ENCODE measurements at places on chromosomes 3 and 15.

GRCh38 chr15:48411971-48412591, 80.9 kb downstream of the DUT start:
- no peak for DNase-seq

DNA sequence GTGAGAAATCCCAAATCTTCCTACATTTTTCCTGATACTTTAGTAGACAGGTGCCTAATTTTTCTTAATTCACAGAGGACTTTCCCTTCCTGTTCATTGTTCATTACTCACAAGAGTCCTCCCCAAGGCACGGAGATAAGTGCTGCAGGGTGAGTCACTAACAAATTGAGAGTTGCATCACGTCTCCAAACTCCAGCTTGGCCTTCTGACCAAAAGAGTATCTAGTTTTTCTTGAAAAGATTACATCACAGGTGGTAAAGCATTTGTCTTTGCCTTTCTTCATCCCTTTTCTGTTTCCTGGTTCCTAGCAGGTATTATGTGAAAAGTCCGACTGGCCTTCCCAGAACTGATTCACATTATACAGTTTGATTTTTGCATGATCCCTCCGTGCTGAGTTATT, 24.9 kb upstream of the RASGRP1 start:
- no peak for DNase-seq

DNA sequence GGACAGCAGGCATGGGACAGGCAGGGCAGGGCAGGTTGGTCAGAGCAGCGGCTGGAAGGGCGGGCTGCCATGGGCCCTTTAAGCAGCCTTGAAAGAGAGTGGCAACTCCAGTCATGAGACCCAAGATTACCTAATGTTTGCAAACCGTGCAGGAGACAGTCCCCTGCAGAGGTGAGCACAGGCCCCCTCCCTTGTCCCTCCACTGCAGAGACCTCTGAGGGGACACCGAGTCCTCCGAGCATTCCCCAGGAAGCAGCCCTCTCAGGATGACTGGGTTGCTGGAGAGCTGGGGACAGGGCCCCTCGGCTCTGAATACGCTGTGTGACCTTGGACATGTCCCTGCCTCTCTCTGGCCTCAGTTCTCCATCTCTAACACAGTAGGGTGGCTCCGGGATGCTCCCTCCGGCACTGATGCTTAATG, 81.4 kb downstream of the IQSEC1 start:
- DNase-seq, result no peak

DNA sequence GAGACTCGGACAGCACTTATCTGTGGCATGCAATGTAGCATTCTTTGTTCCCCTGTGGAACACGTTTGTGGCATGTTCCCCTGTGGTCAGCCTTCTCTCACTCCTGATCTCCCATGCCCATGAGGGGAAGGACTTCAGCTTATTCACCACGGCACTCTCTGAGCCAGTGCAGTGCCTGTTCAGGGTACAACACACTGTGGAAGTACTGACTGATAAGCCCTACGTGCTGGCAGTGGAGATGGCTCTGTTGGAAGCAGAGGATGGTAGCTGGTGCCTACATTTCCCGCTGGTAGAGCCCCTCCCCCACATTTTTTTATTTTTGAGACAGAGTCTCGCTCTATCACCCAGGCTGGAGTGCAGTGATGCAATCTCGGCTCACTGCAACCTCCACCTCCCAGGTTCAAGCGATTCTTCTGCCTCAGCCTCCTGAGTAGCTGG, 43.5 kb upstream of the ETV5 start:
- DNase-seq, result no peak

GRCh38 chr3:101216710-101217465, 103.5 kb downstream of the IMPG2 start:
- DNase-seq, result no peak

GRCh38 chr3:105430455-105430854, 63.7 kb downstream of the ALCAM start:
- no peak for DNase-seq

- DNase-seq, result no peak
Measured at GRCh38 chr3:101938262-101938847, 89.0 kb downstream of the NFKBIZ start.

GRCh38 chr3:131427226-131427625, 45.7 kb downstream of the NUDT16 start:
- no peak for DNase-seq

DNA sequence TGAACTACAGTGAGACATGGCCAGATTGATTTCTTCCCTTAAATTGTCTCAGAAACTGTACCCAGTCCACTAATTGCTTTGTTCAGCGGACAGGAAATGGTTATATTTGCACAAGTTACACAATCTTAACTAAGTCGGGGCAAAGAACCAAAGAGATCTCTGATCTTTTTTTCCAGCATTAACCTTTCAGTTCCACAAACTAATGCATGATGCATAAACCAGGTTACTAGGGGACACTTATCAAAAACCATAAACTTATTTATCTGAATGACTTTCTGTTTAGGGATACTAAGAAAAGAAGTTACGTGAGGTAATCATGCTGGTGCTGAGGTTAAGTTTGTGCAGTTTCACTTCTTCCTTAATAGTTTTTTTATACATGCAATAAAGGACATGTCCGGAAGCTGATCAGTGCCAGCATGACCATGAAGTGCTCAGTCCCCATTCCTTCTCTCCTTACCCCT, 22.4 kb downstream of the FNDC3B start:
- DNase-seq, result no peak

GRCh38 chr15:76161153-76162035, 101.6 kb downstream of the TMEM266 start:
- DNase-seq, result no peak

DNA sequence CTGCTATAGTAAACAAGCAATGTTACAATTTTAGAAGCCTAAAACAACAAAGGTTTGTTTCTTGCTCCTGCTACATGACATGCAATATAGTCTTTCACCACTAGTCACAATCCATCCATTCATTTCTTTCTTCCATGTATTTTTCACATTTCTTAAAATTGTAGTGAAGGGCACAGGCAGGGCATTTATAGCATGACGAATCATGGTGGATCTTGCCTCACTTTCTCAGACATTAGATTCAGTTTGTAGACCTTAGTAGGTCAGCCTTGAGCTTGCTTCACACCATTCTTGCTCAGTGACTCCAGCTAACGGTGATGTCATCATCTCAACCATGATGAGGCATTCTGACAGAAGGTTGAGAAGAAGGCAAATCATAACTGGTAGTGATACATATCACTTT, 546.8 kb downstream of the TBL1XR1 start:
- no peak for DNase-seq

GRCh38 chr3:147356909-147357900, 49.1 kb downstream of the ZIC4 start:
- DNase-seq, result no peak

DNA sequence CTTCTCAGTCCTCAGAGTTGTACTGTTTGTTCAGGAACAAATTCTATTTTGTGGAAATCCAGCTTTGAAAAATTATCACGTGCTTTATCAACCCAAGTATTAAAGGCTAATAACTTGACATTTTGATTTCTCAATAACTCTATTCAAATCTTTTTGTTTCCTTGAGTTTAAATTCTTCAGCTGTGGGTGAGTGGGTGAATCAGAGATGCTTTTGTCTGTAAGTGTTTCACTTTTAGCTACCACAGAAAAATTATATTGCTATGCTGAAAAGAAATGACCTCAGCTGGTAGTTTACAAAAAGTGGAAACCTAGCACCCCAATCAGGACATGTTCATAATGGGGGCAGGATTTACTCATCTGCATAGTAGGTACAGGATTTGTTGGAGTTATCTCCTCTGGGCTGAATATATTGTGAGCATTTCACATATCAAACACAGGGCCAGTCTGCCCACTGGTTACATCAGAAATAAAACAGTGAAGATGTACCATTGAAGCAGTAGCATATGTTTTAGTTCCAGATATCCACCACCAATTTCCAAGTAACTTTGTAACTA, 30.5 kb downstream of the MINDY4B start:
- no peak for DNase-seq

DNA sequence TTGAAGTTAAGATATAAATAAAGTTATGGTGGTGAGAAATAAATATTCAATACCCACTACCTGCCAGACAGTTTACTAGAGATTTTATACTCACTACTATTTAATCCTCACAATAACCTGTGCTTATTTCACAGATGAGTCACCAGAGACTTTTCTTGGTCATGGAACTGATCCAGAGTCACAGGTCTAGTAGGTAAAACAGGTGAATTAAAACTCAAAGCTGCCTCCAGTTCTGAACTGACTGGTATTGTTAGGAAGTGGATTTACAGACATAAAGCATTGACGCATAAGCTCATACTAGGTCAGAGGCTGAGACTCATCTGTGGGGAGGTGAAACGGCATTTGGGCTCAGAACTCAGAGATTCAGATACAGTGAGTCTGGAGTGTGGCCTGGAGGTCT, 1009.9 kb downstream of the AGBL1 start:
- DNase-seq, result no peak

All from NCI-H2081 treated with DMSO at 0.1 percent for 48 hours (cell line).